Fibroblast of gingiva (primary cell): ENCODE measurements at places on chromosomes 3 and 15.

DNA sequence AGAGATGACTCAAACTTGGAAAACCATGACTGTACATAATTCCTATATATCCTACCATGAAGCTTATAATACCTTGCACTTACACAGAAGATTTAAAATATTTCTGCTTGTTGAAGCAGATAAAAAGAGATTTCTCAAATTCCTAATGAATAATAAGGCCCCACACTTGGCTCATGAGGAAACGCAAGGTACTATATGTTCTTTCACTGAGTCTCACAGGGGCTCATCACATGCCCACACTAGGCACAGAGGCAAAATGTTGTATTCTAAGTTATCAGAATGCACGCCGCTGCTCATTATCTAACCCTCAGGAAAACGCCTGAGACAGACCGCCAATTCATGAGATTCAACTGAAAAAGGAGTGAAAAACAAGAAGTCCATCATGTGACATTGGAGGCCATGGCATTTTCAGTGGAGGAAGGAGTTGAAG is 5.6 kb downstream of the MYO1E start:
- no peak for DNase-seq

DNA sequence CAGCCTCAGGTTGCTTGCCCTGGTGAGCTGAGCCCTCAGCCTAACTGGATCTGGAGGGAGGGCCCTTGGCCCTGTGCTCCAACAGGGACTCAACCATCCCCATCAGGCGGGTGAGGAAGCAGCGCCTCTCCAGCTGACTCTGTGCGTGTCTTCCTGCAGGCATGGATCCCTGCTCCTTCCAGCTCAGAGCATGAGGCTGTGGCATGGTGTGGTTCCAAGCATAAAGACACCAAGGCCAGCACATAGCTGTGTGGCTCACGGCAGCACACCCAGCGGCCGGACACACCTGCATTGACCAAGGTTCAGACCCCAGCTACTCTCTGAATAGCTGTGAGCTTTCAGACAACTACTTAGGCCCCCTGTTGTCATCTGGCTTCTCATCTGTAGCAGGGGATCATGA is 131.0 kb upstream of the PLXNA1 start:
- DNase-seq, result no peak

- DNase-seq, result peak; percentile 86
Observed at GRCh38 chr3:77467702-77468625, 428.1 kb downstream of the ROBO2 start.

DNA sequence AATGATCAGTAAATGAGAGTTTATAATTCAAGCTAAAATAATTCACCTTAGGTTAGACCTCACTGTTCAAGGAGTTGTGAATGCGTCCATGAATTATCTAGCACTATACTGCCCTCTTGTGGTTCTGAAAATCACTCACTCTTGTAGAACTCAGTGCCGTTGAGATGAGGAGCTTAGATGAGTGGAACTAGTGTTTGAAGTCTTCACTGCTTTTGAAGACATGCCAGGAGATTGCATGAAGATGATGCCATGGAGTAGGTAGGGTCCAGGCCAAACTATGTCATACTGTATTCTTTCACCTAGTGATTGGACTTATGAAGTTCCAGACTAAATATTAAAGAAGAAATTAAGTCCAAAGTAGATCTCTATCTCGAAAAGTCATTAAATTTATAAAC is 28.8 kb downstream of the LYSMD4 start:
- peak; percentile 73 for DNase-seq

GRCh38 chr15:96046620-96047240 is 283.8 kb upstream of the NR2F2 start:
- DNase-seq, result peak; percentile 62

- DNase-seq, result peak; percentile 4
Observed at GRCh38 chr3:108287146-108287545, 9.2 kb upstream of the HHLA2 start.

DNA sequence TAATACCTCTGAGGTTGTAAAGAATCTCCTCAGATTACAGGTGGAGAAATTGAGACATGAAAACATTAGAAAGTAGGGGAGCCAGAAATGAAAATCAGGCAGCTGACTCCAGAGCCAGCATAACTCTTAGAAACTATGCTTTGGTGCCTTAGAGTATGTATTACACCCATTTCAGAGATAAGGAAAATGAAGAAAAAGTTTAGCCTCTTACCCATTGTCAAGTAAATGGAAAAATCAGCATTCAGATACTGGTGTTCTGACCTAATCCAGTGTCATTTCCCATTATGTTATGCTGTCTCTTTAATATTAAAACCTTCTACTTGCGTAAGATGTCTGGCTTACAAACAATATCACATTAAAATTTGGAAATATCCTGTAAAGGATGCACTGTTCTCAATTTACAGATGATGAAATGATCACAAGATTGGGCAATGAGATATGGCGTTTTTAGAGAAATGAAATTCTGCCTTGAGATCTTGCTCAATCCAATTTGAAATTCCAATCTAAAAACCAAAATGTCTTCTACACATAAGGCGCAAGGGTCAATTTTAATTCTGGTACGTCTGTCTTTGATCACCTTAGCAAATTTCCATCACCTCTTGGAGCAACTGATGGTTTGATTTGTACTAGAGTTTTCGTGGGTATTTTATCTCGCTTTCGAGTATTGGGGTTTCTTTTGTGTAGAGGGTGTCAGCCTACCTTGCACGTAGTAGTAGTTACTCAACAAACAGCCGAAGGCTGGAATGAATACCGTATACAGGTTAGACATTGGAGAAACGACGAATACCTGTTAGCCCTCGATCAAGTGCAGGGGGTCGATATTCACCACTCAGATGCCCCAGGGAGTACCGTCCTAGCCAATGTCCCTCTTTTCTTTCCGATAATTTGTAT is 902 bp upstream of the ZCWPW2 start:
- DNase-seq, result peak; percentile 93

DNA sequence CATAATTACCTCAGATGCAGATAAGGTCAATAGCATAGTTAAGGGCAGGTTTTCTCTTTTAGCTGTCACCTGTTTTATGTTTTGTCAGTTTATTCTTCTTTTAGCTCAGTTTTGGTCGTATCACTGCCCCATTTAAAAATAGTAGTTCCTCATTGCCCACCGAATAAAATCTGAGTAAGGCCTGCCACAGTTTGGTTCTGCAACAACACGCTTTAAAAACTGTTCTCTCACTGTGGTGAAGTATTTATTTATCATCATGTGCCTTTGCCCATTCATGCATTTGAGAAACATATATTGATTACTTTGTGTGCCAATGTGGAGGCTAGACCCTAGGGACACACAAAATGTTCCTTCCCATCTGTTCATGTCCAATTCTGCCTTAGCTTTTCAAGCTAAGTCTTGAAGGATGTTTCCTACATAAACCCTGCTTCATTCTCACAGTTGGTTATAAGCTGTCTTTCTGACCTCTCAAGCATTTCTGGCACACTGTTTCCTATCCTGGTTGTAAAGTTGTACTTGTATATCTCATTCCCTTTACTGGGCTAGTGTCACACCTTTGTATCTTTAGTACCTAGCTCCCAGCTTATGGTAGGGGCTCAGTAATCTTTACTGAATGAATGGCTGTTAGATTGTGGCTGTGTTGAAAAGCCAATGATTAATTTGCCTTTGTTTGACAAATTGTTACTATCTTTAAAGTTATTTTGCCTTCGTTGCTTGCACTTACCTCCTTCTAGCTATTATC is 23.9 kb downstream of the AKAP13 start:
- DNase-seq, result no peak

DNA sequence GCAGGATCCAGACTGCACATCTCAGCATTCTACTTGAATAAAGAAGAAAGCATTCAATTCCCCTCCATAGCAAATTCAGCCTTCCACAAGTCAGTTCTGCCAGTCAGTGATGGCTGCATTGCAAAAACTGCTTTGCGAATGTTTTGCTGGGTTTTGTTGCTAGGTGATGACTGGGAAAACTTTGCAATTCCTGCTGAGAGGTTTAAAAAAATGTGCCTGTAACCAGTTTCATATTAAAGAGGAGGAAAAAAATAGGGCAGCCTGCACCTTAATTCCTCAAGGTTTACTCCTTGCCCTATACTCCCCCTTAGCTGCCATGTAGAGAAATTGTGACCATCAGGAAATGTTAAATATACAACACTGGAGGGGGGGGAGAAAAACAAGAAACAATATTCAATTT is 225.6 kb upstream of the ATP11B start:
- DNase-seq, result no peak

DNA sequence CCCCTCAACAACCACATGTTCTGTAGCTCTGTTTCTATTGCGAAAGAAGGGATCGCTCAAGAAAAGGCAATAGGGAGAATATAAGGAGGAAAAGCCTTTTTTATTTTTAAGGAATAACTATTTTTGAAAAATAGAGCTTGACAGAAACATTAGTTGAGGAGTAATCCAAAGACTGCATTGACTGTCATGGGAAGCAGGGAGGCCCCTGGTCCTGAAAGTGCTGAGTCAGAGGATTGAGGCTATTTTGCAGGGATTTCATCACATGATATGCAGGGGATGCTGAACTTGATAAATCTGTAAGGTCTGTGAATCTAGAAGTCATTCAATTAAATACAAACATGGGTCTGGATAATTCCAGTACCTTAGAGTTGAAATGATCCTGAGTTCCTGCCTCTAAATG is 92.0 kb downstream of the MTHFS start:
- no peak for DNase-seq

- no peak for DNase-seq
Observed at GRCh38 chr15:77516786-77517185, 96.1 kb downstream of the HMG20A start.

GRCh38 chr3:152192936-152193672 is 75.6 kb upstream of the MBNL1 start:
- no peak for DNase-seq

GRCh38 chr3:114619771-114620170 is 325.9 kb downstream of the TIGIT start:
- no peak for DNase-seq

- DNase-seq, result no peak
Observed at GRCh38 chr15:95365511-95366107, 964.9 kb upstream of the NR2F2 start.

- no peak for DNase-seq
Observed at GRCh38 chr3:192855434-192855833, 62.2 kb downstream of the MB21D2 start.

GRCh38 chr3:160180581-160181216 is 44.5 kb upstream of the C3orf80 start:
- peak; percentile 15 for DNase-seq

GRCh38 chr3:149332227-149332765 is 1.1 kb downstream of the TM4SF18 start:
- DNase-seq, result peak; percentile 16

GRCh38 chr15:70512772-70513362 is 250.5 kb downstream of the UACA start:
- DNase-seq, result peak; percentile 24

DNA sequence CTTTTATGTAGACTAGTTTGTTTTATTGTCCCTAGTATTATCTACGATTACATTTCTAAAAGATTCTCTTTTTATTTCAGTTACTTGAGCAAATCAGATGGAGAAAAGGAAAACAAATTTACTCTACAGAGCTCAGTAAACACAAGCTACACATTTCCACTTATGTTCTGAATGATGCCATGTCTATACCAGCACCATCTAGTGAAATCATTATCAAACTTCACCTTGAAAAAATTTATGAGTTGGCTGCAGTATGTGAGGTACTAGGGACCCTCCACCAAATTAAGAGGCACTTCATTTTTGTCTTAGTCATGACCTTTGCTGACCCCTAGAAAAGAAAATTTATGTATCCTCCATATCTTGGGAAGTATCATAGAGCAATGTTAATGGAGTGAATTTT is 827.4 kb downstream of the SI start:
- no peak for DNase-seq

- no peak for DNase-seq
Observed at GRCh38 chr3:155012584-155012983, 67.5 kb upstream of the MME start.

DNA sequence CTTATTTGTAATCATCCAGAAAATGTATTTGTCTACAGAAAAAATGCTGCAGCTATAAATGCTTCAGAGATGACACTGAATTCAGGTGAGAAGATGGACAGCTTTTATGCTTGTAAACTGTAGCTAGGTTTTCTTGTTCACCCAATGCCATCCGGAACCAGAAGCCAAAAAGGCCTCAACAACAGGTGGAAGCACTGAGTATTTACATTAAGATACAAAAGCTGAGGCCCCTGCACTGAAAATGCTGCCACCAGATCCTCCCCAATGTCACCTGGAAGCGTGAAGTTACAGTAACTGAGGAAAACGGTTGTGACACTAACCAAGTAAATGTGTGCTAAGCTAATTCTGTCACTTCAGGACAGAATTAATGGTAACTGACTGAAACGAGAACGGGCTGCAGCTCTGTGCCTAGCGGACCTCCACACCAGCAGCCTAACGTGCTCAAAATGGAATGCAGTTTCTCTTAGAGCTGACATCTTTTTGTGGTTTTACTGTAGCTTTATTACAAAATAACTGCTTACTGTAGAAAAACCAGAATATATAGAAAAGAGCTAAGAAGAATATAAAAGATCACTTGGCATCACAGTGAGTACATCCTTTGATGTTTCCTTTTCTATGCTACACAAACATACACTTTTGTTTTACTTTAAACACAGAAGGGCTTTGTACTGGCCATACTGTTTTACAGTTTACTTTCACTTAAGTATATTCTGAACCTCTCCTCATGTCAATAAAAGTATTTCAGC is 7.6 kb downstream of the CHSY1 start:
- DNase-seq, result no peak

DNA sequence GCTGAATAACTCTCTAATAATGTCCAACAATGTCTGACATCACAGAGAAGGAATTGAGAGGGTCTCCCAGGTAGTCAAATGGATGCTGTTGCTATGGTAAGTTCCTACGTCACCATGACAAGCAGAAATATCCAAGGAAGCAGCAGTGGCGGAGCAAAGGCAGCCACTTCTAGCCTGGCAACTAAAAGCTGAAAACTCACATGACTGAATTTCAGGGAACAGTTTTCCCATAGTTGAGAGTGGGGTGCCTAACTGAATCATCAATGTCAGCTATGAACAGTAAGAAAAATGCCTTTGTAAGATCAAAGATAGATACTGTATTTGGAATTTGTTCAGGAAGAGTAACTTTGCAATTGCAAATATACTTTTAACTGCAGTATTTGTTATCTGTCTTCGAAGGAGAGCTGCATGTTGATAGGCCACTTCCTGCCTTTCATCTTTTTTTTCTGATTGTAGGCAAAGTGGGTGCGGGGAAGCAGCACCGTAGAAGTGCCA is 161.7 kb downstream of the BBX start:
- no peak for DNase-seq

- no peak for DNase-seq
Observed at GRCh38 chr3:38519000-38519399, 22.9 kb downstream of the EXOG start.

- no peak for DNase-seq
Observed at GRCh38 chr3:25885544-25885943, 95.7 kb downstream of the OXSM start.

DNA sequence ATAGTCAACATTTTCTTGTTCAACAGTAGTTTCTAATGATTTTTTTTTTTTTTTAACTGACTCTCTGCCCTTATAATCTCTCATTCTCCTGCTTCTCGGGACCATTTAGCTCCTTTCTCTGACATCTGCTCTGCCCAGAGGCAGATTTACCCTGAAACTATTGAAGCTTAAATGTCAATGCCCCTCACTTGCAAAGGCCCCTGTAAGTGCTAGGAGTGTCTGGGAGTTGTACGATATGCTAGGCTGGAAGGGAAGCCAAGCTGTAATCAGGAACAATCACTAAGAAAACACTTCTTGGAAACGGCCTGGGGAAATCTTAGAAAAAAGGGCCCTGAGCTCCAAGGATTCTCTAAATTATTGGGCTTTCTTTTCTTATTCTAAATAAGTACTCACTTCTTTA is 5.8 kb upstream of the PLOD2 start:
- peak; percentile 42 for DNase-seq

GRCh38 chr3:171420667-171421066 is 39.5 kb downstream of the TNIK start:
- no peak for DNase-seq

GRCh38 chr3:17290894-17291293 is 406.1 kb downstream of the PLCL2 start:
- peak; percentile 19 for DNase-seq
